ENCODE measurements at places on chromosomes 4 and X.

- DNase-seq, result no peak
These were observed 117.6 kb downstream of the MAB21L2 start for GRCh38 chr4:150699599-150699998.

- no peak for DNase-seq
These were observed 58.0 kb downstream of the SPCS3 start for GRCh38 chr4:176377780-176378179.

DNA sequence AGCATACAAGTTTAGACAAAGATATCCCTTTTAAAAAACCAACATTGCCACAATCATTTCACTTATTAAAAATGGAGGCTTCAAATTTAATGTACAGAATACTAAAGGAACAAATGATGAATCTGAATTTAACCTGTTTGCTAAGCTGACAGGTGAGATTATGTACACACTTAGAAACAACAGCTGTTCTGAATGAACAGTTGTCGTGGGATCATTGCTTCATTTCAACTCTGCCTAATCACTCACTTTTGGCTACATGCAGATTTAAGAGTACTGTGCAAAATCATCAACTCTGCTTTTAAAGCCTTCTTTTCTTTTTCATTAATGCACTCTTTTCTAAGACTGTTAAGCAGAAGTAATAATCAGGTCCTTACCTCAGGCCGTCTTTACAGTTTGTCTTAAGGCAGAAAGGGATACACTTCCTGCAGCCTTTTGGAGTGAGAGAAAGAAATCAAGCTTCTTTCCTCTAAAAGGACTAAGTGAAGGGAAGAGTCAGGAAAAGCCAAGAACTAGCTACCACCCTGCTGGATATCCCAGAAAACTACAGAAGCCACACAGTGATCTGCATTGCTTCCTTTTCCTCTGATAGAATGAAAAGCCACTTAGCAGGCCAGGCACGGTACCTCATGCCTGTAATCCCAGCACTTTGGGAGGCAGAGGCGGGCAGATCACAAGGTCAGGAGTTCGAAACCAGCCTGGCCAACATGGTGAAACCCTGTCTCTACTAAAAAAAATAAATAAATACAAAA lies 54.7 kb upstream of the NPNT start:
- no peak for DNase-seq

DNA sequence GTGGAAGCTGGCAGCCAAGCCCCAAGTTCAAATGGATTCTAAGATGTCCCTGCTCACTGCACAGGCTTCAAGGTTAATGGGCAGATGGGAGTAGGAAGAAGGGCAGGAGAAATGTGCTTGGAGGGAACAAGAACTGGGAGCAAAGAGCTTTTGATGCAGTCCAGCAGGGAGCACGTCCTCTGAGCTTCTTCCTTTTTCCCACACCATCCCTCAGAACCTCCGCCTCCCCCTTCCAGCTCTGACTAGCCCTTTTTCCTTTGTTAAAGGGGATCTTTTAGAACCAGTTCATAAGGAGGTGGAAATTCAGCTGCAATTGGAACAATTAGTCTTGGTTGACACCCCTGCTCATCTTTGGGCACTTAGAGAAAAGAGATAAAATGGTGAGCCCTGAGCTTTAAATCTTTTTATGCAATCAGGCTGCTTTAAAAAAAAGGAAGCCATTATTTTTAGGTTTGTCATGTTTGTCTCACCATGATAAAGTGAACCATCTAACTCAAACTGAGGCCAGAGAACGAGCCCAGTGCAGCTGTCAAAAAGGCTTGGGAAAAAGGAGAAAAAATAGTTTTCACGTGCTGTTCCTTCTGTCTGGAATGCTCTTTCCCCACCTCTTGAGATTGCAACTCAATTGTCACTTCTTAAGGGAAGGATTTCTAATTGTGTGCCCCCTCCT lies 135.8 kb upstream of the IL1RAPL2 start:
- DNase-seq, result no peak

DNA sequence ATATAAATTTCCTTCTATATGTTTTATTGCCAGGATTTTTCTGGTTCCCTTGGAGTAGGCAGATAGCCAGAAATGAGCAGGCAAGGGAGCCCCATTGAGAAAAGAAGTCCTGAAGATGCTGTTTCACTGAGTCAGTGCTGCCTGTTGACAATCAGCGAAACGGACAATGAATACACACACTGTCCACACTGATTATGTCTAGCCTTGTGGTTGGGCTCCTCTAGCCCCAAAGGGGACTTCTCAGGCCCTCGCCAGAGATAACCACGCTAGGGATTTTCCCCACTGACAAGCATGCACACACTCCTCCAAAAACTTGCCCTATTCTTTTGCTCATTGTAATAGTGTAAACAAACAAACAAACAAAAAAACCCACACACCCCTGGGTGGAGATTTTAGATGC lies 369.3 kb downstream of the DMD start:
- no peak for DNase-seq

DNA sequence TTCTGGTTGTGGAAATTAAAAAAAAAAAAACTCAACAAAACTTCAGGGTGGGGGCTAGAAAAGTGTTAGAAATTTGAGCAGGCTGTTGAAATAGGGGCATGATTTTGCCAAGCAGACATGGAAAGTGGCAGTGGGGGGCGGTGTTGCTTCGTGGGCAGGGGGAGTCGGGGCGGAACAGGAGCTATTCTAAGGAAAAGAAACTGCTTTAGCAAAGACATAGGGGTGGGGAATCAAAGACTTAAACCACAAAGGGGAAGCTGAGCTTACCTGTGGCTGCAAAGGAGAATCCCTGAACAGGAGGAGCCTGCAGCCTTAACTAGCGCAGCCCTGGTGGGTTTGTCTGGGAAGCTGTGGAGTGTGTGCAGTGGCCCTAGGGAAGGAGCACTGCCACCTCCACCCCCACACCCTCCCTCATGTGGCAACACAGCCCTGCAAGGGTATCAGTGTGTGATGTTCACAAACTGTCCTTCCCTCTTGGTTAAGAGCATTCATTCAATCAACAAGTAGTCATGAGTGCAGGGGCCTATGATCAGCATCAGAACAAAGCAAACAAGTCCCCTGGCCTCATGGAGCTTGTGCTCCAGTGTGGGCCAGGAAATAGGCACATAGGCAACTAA lies 20.5 kb downstream of the SEL1L3 start:
- no peak for DNase-seq

DNA sequence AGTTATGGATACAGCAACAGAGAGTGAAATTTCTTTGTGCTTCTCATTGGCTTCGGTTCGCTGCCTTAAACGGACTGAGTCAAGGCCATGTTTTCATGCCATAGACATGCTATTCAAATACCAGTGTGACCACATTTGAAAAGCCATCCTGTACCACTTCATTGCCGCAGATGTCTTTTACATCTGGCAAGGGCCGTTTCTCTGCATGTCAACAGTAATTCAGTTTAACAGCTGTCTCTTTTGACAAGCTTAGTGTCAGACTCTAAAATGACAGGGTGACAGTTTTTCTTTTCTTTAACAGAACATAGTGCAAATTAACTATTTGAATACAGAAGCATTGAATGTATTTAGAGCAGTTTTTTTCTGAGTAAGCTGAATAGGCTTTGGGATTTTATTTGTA lies 362.2 kb upstream of the POU3F4 start:
- DNase-seq, result no peak

DNA sequence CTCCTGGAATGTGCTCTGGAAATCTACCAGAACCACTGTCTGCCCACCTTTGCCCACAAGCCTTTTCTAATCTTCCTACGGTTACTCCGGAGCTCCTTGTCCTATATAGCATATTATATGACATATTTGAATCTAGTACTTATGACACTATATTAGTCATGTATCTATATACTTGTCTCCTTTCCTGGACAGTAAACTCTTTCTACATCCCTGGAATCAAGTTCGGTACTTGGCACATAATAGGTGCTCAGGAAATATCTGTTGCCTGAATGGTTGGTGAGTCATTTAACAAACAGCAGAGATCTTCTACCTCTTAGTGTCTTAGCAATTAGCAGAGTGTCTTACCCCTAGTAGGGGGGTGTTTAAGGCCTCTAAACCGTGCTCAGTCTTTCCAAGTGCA lies 123.6 kb downstream of the RELL1 start:
- no peak for DNase-seq

DNA sequence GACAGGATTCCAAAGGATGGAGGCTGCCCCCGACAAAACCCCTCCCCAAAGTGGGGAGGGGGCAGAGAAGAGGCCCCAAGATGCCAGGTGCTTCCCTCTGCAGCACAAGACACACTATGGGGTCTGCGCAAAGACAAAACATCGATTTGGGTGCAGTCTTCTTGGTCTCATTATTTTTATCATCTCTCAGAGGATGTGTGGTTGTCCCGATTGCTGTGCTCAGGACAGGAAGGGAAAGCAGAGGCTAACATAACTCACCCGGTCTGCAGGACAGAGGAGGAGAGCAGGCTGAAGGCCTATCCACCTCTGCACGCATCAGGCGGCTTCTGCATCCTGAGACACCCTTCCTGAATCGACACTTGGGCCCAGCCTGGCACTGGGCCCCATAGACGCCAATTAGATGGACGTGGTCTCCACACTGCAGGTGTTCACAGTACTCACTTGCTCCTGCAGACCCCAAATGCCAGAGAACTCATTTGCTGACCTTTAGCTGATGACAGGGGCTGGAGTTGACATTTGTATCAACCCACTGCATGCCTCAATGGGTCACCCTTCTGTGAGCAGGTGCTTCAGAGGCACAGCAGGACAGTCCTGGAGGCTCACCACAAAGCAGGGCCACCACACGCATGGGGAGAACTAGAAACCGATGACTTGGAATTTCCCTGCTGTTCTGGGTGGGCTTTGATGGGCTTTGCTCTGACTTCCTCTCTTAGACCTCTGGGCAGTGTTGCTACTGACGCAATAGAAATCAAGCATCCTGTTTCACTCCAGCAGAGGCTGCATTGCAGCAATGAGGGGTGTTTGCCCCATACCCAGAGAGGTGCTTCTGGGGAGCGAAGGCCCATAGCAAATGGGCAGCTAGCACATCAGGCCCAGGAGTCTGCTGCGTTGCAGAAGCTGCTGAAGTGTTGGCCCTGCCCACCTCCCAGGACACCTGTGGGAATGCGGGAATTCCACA lies 96.3 kb upstream of the ENPP6 start:
- DNase-seq, result no peak

DNA sequence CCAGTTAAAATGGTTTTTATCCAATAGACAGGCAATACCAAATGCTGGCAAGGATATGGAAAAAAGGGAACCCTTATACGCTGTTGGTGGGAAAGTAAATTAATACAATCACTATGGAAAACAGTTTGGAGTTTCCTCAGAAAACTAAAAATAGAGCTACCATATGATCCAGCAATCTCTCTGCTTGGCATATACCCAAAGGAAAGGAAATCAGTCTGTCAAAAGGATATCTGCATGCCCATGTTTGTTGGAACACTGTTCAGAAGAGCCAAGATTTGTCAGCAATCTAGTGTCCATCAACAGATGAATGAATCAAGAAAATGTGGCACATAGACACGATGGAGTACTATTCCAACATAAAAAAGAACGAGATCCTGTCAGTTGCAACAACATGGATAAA lies 91.0 kb upstream of the SH3RF1 start:
- DNase-seq, result no peak

GRCh38 chr4:136400829-136401228 lies 1131.5 kb downstream of the PCDH18 start:
- DNase-seq, result no peak

DNA sequence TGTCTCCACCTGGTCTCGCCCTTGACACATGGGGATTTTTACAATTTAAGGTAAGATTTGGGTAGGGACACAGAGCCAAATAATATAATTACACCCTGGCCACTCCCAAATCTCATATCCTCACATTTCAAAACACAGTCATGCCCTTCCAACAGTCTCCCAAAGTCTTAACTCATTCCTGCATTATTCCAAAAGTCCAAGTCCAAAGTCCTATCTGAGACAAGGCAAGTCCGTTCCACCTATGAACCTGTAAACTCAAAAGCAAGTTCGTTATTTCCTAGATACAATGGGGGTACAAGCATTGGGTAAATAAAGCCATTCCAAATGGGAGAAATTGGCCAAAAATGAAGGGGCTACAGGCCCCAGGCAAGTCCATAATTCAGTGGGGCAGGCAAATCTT lies 380.8 kb downstream of the CXXC4 start:
- DNase-seq, result no peak

DNA sequence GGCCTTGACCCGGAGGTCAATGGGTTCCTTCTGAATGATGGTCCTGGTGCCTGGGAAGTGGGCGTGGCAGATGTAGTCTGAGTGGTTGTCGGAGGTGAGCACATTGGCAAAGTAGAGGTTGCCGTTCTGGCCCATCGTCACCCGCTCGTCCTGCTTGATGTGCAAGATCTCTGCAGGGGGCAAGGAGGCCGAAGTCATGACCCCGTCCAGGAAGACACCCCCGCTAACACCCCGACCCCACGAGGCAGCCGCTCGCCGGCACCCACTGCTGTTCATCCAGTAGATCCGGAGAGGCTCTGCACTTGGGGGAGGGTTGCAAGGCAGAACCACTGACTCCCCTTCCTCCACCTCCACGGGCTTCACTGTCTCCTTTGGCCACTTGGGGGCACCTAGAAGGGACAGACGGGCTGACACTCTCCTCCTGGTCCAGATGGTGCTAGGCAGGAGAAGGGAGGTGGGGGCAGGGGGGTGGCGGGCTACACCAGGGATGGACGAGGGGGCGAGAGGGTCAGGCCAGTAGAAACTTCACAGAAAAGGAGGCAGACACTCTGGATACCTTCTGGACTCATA lies 15.1 kb downstream of the L1CAM start:
- no peak for DNase-seq

DNA sequence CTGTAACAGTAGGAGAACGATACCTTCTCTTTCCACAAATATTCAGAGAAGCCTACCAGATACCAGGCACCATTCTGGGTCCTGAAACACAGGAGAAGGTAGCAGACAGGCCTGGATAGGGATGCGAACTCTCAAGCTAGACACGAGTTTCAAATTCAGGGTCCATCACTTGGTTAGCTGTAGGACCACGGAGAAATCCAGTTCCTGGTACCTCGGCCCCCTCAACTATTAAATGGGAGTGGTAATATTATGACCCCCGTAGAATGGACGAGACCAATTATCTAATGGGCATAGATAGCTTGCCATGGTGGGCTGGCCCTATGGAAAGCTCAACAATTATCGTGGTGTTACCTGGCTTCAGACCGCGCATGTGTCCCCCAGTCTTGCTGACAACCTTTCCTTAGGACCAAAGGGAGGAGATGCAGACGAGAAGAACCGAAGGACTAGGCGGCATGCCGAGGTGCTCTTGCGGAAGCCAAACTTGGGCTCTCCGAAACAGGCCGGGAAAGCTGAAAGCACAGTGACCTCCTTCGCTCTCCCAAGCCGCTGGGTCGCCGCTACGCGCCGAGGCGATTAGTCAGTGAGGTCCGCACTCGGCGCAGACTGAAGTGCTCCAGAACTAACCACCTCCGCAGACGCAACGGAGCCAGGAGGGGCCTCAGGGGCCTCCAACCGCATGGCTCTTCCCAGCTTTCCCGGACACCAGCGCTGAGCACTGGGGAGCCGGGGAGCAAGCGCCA lies 19.6 kb downstream of the NKX3-2 start:
- DNase-seq, result no peak

Data from stimulated activated CD8-positive, alpha-beta memory T cell treated with anti-CD3 and anti-CD28 coated beads, Interleukin-7, amount 100 ng/mL, for 1 hour (primary cell).